NCI-H69 (cell line): ENCODE measurements at places on chromosomes 5 and 9.
A peak's percentile ranks its signal among the peaks of the same experiment; 100 is the strongest.

- DNase-seq: no peak
These were observed 230.5 kb upstream of the DMAC1 start for GRCh38 chr9:8030095-8030494.

GRCh38 chr5:7916171-7916804 is 47.3 kb downstream of the MTRR start:
- peak; percentile 47 for DNase-seq

- DNase-seq: peak; percentile 81
These were observed at the start of gene PDE4D for GRCh38 chr5:59893429-59894227. PDE4D (minus strand) TSS chr5:59893726.

DNA sequence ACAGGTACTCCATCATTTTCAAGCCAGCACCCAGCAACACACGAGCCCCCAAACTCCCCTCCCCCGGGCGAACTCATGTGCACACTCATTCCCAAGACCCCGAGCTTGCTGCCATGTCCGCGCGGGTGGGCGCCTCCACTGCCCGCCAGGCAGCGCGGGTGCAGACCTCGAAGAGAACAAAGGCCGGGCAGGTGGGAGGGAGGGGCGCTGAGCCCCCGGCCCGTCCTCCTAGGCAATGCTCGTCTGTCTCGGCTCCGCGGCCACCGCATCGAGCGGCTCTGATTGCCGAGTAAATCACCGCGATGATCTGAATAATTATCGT is 47.1 kb upstream of the PSD2 start:
- DNase-seq: peak; percentile 67

GRCh38 chr9:70069704-70070103 is 26.1 kb downstream of the MAMDC2 start:
- DNase-seq: no peak

DNA sequence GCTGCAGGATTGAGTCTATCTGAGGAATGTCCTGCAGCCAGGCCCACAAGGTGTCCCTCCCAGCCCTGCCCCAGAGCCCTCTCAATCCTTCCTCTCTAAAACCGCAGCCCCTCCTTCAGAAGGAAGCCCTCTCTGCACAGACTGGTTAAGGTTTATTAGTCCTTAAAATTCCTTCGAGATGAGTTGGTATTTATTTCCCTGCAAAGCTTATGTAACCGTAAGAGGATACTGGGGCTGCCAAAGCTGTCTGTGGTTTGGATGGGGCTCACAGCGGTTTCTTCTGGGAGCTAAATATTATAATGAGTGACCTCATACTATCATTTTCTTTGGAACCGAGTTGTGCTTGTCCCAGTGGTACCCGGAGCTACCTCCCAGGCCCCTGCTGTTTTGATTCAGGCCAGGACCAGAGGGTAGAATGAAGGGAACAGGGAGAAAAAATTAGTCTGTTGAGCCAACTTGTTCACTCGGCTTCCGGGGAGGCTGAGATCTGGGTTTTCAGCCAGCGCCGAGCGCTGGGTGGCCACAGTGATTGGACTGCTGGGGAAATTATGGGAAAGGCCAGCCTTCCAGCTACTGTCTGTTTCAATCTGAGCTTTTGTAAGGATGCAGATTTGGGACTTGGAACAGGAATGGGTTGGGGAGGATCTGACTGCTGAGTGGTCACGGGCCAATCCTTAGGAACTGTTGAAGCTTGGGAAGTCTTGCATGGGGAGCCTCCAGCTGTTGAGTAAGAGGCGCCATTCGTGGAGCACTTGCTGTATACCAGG is 107.5 kb downstream of the NDFIP1 start:
- DNase-seq: no peak

- peak; percentile 55 for DNase-seq
These were observed 7.5 kb downstream of the PFDN1 start for GRCh38 chr5:140295414-140295813.

DNA sequence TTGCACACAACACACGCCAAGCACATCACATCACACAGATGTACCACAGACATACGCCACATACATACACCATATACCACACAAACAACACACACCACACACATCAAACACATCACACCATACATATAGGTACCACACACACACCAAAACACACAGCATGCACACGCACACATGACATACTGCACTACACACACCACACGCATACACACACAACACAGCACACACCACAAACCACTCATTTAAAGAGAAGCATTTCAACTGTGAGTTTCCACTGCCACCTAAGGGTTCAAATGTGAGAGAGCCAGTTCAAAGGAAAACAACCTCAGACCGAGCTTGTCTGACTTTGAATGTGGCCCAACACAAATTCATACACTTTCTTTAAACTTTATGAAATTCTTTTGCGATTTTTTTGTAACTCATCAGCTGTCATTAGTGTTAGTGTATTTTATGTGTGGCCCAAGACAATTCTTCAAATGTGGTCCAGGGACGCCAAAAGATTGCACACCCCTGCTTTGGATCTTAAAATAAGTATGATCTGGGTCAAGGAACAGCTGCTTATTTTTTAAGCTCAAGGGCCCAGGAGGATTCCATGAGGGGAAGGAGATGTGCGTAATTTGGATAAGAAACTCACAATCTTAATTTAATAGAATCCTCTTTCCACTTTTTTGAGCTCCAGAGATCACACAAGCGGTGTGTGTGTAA is 494.6 kb downstream of the GADD45G start:
- DNase-seq: peak; percentile 88

DNA sequence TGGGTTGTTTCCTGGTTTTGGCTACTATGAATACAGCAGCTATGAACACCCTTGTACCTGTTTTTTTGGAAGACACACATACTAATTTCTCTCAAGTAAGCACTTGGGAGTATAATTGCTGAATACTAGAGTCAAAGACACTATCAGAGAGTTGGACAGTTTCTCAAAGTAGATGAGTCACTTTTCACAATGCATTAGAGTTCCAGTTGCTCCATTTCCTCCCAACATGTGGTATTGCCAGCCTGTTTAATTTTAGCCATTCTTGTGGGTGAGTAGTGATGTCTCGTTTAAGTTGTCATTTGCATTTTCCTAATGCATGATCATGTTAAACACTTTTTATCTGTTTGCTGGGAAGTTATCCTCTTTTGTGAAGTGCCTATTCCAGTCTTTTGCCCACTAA is 81.6 kb upstream of the GDNF start:
- no peak for DNase-seq

GRCh38 chr5:50365426-50366251 is 75.4 kb downstream of the EMB start:
- DNase-seq: no peak

DNA sequence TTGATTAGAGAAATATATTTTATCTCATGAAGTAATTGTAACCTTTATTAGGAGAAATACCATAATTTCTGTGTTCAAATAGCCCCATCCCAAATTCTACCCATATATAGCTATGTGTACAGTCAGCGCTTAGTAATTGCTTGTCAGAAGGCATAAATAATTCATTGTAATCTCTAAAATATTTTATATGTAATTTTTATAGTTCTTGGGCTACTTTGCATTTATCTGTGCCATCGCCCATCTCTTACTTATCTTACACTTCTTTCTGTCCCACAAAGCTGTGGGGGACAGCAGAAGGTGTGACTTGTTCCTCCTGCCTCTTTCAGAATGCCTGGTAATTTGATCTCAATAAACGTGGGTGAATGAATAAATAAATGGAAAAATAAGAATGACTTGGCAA is 5.5 kb downstream of the ADAMTSL1 start:
- no peak for DNase-seq

DNA sequence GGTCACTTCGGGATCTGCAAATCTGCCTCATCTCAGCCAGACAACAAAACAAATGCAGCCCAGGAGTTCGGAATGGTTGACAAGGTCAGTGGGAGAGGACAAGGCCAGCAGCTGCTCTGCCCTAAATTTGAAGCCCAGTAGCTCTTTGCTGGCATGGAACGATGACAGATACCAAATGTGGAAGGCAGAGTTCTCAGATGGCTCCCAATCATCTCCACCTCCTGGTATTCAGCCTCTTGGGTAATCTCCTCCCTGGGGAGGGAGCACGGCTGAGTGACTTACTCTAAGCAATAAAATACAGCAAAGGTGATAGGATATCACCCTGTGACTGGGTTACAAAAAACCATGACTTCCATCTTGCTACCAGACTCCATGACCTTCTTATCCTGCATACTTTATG is 172.8 kb downstream of the ENTREP1 start:
- no peak for DNase-seq

GRCh38 chr5:177319913-177320588 is 8.4 kb upstream of the MXD3 start:
- DNase-seq: no peak

GRCh38 chr9:89409466-89409865 is 88.4 kb downstream of the SEMA4D start:
- DNase-seq: no peak

DNA sequence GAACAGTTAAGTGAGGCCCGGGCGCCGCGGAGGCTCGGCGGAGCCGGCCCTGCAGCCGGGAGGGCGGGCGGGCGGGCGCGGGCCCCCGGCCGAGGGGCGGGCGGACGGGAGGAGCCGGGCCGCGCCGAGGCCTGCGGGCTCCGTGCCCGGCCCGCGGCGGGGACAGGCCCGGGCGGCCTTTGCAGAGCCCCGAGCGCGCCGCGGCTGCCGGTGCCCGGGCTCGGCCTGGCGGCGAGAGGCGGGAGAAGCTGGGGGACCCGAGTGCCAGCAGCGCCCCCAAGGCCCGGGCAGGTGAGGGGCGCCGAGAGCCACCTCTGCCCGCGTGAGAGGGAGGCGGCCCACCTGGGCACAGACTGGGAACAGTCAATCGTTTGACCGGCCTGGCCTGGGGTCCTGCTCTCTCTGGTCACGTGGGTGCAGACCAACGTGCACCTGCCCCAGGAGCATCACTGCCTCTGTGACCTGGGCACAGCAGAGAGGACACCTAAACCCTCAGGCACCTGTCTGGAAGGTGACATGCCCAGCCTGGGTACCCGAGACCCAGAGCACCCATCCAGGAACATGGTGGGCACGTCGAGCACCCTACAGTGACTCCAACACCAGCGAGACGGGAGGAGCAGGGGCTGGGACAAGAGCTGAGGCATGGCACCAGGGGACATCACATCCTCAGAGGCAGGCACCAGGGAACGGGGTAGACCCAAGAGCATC is 531 bp downstream of the MVB12B start:
- peak; percentile 73 for DNase-seq

DNA sequence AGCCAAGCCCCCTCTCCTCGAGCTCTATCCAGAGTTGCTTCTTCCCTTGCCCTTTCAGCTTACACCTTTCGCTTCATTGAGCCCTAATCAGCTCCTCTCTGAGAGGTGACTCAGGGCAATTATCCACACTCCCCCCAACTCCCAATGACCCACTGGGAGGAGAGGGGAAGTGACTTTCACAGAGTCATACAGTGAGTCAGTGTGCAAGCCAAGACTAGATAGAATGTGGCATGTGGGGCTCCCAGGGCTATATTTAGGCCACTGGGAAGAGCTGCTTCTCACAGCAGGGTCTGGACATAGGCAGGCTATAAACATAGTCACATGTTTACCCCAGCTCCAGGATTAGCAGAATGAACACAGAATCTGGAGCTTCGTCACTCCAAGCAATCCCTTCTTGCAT is 57.4 kb downstream of the NRG2 start:
- DNase-seq: peak; percentile 22

- DNase-seq: peak; percentile 91
These were observed 163.2 kb downstream of the SH3GL2 start for GRCh38 chr9:17742067-17742466.

- no peak for DNase-seq
These were observed 43.5 kb downstream of the NAA35 start for GRCh38 chr9:85984457-85984856.

DNA sequence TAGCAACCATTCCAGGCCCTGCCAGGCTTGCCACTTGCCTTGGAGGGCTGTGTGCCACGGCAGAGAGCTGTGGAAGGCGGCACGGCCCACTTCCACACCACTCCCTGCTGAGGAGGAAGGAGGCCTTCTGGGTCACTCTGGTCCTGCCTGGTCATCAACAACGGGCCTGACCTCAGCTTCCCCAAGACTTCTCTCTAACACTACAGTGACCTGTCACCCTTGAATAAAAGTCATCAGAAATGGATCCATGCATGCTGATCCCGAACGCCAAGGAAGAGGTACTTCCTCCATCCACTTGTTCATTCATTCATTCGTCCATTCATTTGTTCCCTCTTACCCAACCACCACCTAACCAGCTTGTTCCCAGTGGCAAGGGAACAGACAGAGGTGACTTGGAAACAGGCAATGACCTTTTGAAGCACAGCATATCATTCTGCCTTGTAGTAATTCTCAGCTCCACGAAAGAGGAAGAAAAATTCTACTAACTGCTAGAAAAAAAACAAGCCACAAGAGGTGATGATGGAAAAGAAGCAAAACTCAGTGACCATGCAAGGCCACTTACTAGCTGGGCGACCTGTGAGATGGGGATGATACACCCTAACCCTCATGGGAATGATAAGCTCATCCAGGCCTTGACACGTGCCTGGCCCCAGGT is 58.6 kb downstream of the STK10 start:
- DNase-seq: no peak

DNA sequence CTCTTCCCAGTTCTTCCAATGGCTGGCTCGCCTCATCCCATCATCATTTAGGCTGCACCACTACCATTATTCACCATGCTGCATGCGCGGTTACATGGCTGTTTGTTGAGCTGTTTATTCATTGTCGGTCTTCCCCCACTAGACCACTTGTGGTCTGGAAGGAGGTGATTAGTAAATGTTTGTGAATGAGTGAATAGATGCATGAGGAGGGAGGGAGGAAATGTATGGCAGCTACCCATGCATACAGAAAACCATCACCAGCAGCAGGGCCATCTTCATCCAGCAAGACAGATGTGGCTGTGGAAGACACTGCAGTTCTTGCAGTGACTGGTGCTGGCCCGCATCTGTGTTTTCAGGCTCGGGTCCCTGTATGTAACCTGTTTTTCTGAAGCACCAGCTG is 113.3 kb upstream of the SAP30L start:
- DNase-seq: no peak

DNA sequence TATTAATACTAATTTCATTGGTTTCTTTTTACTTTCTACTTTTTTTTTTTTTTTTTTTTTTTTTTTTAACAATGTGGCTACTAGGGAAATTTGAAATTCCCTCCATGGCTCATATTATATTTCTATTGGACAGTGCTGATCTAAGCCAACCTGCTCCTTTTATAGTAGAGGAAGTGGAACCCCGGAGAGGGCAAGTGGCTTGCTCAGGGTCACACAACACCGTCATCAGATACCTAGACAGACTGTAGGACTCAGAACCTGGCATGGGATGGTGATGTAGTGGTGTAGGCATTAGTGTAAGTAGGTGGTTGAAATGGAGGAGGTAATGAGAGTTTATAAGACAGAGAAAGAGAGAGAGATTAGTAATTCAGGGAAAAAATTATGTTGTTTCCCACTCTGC is 10.8 kb downstream of the ZNF618 start:
- DNase-seq: no peak

- peak; percentile 38 for DNase-seq
These were observed 42.5 kb downstream of the FRMPD1 start for GRCh38 chr9:37693260-37693659.

DNA sequence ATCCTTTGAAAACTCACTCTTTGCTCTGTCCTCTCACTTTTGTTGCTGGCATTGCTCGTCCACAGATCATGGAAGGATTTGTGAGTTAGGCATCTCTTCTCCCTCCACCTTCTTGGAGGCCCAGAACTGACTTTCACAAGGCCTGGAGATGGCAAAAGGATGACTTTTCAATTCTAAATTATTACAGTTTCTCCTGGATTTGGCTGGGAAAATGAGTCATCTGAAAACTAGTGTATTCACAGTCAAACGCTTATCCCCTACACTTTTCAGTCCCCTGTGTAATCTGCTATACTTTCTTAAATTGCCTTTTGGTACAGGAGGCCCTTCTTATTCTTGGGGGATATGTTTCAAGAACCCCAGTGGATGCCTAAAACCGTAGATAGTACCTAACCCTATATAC is 35.6 kb downstream of the ADRA1B start:
- DNase-seq: no peak
